Stimulated activated CD4-positive, alpha-beta T cell treated with anti-CD3 and anti-CD28 coated beads, Interleukin-12 subunit alpha, Interleukin-12 subunit beta, amount 100 ng/mL, for 48 hours (primary cell): ENCODE measurements at places on chromosomes 3 and 15.

DNA sequence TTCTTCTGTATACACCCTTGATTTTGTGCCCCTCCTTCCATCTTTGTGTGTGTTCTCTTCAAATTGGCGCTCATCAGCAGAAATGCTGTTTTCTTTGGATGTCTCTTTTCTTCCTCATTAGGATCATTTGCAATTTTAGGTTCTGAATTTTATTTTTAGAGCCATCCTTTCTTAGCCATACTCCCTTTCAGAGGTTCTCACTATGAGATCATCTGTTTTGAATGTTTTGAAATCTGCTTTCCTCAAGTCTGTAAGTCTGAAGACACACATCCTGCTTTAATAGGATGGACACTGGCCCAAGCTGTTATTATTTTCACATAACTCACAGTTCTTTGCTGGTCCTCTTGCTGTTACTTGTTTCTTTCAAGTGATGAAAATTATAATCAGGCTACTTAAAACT, 124.8 kb downstream of the BDH1 start:
- no peak for DNase-seq

DNA sequence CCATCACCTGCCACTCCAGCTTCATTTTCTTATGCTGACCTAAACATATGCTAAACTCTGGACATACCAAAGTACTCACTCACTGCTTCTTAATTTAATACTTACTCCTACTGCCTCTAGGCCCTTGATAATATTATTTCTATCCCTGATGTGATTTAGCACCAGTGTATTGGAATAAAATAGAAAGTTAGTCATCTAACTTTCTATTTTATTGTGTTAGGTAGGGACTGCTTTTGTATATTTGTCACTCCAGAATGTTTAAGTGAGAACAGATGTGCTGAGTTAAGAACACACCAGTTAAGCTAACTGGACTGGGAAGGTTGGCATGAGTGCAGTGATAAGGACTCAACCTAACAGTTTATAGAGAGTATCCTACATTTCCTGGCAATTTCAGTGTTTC, 6.5 kb upstream of the CLDN16 start:
- no peak for DNase-seq

- DNase-seq, result no peak
Measured at GRCh38 chr3:144894576-144894975, 923.0 kb downstream of the DIPK2A start.

GRCh38 chr3:65993134-65993900, 45.4 kb downstream of the MAGI1 start:
- DNase-seq, result no peak

DNA sequence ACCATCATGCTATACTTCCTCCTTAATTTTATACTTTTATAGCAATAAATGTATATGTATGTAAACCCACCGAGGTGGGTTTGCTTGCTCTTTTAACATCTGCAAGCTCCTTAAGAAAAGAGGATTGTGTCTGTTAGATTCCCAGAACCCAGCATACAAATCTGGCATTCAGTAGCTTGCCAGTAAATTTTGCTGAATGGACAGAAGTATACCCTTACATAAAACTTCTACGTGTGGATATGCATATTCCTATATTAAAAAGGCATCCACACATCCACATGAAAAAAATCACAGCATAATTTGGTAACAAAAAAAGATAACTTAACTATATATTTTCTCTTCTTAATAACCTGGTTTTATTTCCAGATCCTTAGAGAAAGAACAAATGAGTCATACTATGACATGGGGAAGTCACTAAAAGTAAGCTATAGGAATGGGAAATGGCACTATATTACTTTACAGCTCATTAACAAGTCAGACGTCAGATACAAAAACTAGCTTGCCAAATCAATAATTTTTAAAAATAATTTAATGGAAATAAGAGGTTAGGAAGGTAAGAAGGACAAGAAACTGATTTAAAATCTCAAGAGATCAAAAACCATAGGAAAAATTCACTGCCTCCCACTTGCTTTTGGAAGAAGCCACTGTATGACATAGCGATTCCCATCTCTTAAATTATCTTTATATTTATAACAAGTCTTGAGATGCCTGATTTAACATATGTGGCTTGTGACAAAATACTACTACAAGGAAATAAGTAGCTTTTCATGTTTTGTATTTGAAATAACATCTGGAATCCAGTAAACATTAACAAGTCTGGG, 68.7 kb downstream of the SUMF1 start:
- no peak for DNase-seq

GRCh38 chr3:157544501-157545130, 41.4 kb upstream of the VEPH1 start:
- no peak for DNase-seq

GRCh38 chr3:161096771-161097367, 8.3 kb downstream of the B3GALNT1 start:
- DNase-seq, result no peak

- DNase-seq, result no peak
Measured at GRCh38 chr3:121957674-121958415, 63.6 kb downstream of the SLC15A2 start.

- DNase-seq, result no peak
Measured at GRCh38 chr15:32943711-32944110, 225.9 kb downstream of the GREM1 start.

DNA sequence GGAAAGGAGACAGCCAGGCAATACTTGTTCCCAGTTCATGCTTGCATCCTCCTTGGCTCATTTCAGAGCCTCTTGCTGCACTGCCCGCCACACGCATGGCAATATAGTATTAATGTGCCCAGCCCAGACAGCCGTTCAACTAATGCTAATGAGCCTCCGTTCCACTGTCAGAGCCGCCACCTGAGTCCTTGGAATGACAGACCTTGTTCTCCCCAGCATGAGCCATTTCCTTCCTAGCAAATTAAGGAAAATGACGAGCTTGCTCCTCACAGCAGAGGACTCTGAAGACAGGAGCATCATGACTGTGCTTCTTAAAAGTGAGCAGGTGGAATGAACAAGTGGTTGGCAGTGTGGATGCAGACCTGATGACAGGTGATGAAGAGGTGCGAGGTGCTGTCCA, 10.8 kb upstream of the LRRC15 start:
- no peak for DNase-seq

GRCh38 chr3:128260275-128260674, 107.0 kb downstream of the EEFSEC start:
- DNase-seq, result no peak

GRCh38 chr3:144963810-144964209, 992.2 kb downstream of the DIPK2A start:
- no peak for DNase-seq

DNA sequence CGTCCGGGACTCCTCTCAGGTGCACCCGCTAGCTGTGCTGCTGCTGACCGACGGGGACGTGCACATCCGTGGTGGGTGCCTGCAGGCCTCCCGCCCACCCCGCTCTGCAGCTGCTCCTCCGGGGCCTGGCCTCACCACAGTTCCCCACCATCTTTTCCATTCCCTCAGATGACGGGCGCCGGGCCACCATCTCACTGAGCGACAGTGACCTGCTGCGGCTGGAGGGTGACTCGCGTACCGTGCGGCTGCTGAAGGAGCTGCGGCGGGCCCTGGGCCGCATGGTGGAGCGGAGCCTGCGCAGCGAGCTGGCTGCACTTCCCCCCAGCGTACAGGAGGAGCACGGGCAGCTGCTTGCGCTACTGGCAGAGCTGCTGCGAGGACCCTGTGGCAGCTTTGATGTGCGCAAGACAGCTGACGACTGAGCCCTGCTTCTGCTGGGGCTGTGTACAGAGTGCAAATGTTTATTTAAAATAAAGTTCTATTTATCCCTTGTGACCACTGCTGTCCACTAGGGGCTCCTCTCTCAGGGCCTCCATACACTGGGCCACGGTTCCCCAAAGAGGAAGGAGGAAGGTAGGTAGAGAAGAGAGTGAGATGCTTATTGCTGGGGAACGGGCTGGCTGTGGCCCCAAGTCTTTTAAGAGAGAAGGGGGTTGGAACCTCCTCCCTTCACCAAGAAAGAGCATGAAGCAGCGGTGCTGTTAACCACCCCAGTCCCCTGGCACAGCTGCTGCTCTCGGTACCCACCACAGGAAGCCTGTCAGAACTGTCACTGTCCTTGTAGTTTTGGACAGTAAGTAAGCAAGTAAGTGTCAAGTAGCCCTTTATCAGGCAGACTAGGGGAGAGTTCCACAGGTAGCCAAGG, 47.0 kb downstream of the DHX30 start:
- DNase-seq, result no peak

DNA sequence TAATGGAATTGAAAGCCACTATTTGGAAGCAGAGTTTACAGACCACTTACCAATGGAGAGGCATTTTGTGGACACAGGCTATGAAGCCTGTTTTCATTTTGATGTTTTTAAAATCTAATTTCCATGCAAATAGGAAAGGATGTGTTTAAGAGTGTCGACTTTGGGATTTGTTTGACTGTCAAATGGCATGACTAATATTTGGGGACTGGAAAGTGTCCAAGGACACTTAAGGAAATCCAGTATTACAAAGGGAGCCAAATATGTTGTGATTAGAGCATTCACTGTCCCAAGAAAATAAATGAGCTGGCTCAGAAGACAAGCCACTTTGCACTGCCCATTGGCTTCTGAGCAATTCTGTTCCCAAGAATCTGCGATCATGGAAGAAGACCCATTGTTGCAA, 34.0 kb upstream of the SLC6A11 start:
- no peak for DNase-seq

DNA sequence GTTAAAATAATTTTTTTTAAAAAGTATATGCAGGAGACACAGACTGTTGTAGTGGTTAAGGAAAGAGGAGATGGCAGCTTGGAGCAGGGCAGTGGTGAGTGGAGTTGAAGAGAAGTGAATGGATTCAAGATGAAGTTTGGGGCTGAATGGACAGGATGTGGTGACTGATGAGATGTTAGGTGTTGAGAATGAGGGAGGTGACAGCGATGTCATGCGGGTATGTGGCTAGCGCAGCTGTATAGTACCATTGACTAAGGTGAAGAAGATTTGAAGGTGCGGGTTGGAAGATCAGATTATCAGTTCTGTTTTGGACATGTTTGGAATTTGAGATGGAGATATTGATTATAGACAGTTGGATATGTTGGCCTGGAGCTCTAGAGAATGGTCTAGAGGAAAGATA, 20.1 kb downstream of the FBXO22 start:
- no peak for DNase-seq

DNA sequence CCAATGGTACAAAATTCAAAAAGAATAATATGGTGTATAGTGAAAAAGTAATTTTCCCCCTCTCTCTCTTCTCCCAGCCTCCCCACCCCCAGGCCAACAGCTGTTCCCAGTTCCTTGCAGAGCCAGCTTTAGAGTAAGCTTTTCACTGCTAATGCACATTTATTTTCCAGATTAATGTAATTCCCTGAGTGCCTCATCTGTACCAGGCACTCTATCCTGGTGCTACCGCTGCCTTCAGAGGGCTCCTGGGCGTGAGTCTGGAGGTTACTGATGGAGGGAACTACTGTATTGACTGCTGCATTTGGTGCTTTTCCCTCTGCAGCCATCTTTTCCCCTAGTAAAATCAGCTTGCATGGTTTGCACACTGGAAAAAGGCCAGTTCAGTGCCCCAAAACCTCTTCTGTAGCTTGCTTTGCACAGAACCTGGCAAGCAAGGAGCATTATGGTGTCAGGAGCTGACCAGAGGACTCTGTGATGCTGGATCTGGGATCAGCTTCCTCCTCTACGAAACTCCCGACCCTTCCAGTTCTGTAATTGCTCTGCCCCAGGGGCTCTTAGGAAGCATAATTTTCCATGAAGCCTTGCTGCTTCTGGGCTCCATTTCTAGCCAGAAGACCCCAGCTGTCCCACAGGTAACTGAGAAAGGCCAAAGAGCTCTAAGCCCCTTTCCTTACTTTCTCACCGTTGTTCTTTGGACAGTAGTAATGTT, 8.5 kb upstream of the USP3 start:
- no peak for DNase-seq

DNA sequence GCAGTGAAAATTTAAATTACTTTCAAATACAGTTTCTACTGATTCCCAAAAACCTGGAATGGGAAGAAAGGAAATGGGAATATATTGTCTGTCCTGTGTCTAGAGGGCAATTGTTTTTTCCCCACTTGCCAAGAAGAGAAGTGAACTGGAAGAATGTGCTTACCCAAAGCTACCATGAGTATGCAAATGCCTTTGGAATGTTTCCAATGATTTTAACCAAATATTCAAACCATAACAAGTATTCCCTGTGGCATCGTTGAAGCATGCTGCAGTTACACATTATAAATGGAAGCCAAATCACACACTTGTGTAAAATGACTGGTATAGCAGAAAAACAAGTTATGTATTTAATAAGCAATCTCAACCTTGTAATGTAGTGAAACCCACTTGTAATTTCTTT, 368.2 kb downstream of the GBE1 start:
- DNase-seq, result no peak

DNA sequence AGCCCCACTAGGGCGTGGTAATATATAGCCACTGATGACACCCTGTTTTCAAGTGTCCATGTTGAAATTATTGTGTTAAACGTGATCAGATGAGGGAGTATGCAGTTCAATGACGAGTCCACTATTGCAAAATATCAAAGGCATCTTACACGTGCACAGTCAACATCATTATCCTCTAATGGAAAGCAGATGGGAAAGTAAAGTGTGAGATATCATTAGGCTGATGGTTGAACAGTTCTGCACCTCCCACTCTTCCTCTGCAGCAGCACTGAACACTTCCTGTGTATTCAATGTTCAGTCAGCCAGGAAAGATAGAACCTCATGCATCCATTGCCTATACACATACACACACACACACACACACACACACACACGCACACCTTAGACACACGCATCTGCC, 431.8 kb upstream of the CCDC54 start:
- no peak for DNase-seq

GRCh38 chr3:171776411-171776810, 33.9 kb downstream of the PLD1 start:
- DNase-seq, result no peak

- no peak for DNase-seq
Measured at GRCh38 chr15:89462198-89462912, 34.0 kb downstream of the RHCG start.

DNA sequence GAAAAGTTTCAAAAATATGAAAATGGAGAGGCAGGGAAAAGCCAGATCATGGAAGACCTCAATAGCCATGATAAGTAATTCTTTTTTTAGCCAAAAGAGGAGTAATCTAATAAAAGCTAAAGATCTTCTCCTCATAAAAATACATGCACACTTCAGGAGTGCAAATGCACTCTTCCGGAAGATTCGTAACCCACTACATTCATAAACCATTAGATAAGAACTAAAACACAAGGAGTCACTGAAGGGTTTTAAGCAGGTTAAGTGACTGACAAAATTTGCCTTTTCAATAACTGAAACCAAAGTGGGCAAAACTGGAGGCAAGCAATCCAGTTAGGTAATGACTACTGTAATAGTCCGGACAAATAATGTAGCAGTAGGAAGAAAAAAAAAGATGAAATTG, 46.0 kb downstream of the UBE3A start:
- no peak for DNase-seq

GRCh38 chr3:126658584-126658983, 3.7 kb upstream of the TXNRD3 start:
- no peak for DNase-seq

DNA sequence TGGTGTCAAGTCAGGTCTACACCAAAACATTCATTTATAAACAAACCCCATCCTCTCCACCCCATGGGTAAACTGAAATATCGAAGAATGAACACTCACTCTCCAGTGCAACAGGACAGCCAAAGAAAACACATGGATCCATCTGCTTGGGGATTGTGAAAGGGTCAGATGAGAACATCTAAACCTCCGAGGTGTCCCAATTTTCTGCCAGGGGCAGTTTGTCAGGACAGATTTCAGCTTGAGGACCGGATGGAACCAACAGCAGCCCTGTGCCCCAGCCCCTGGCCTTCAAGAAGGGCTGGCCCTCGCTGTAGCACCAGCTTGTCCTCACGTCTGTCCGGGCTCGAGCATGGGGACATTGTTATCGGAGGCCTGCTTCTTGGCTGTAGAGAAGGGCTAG, 45.5 kb downstream of the PCSK6 start:
- DNase-seq, result no peak
